NCI-H1417 (cell line): ENCODE measurements at places on chromosomes 7 and 10.

GRCh38 chr7:39461263-39461820, 104.9 kb upstream of the YAE1 start:
- no peak for DNase-seq

DNA sequence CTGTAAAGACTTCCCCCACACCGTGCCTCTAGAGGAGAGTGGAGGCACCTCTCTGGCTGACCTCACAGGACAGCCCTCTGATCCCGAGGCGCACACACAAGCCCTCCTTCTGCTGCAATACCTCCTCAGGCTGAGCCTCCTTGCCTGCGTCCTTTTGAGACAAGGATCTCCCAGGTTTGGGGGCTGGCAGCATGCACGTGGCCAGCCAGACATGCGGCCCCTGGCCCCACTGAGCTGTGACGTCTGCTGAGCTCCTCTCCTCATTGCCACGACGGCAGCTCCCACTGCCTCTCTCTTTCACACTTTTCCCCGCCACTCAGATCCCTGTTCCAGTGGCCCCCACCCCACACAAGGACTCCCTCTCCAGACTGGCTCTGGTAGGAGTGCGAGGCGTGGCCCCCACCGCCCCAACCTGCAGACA, 12.2 kb upstream of the DNAAF5 start:
- DNase-seq, result no peak

GRCh38 chr10:111261081-111261615, 184.3 kb downstream of the ADRA2A start:
- no peak for DNase-seq

DNA sequence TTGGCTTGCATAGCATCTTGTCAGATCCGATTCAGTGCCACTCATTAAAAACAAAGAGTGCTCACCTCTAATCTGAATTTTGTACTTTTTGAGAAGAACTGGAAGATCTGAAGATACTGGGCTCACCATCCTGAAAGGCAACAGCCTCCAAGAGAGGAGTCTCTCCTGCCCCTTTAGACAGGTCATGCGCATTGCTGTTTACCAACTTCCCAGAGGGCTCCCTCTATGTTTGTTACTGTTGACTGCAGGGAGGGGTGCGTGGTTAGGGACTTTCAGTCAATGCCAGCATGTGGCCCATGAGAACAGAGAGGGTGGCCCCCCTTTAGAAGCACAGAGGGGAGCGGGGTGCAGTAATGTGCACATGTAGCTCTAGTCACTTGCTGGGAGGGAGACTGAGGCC, 33.2 kb upstream of the CABCOCO1 start:
- no peak for DNase-seq

DNA sequence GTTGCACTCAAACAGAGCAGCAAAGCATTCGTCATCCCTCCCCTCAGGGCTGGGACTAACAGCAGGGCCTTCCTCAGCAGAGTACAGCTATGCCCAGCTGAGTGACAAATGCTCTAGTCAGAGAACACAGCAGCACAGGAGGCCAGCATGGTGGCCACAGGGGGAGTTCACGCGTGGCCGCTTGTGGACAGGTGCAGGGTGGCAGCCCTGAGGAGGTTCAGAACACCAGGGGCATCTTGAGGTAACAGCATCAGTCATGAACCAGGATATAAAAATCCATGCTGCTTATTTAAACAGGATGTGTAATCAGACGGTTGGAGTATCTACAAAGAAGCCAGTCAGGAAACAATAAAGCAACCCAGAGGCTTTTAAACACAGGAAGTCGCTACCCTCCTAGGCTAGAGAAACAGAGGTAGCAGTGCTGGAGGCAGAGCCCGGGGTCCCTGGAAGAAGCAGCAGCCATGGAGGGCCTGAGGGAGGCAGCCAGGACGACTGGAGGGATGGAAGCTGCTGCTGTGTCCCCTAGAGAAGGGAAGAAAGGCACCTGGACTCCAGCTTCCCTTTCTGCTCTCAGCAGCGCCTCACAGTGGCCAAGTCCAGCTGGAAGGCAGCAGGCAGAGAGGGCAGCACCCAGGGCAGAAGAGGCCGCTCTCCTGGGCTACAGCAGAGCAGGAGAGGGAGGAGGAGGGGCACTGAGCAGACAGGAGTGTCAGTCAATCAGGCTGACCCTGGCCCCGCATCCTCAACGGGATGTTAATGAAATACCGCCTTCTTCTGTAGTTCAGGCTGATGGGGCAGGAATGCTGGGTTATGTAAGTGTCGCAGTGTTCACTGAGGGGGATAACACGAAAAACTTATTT, 70.8 kb upstream of the UCN3 start:
- no peak for DNase-seq

- DNase-seq, result no peak
Observed at GRCh38 chr10:23522345-23522744, 83.5 kb downstream of the OTUD1 start.

DNA sequence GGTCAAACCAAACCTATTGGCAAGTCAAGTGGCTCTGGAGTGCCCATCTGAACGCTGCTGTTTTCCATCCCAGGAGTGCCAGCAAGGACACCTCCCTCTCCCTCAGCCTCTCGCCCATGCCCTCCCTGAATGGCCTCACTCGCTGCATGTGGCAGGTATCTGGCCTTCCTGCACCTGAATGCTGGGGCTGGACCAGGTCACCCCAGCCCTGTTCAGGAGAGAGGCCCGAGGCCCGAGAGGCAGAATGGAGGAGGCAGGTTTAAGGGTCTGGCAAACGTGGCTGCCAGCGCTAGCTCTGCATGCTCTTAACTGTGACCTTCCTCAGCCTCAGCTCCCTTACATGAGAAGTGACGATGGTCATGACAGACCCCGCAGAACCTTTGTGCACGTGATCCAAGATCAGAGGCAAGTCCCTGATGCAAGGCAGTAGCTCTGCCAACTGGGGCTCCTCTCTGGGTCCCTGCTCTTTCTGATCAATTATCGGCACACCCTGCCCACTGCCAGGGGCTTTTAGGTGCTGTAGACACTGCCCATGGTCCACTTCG, 295.7 kb upstream of the ZMIZ1 start:
- DNase-seq, result no peak
